ENCODE measurements at places on chromosomes 16 and 17.

- no peak for DNase-seq
Observed at GRCh38 chr17:62614142-62614541, 13.3 kb upstream of the MRC2 start.

- DNase-seq, result peak; percentile 51
Observed at GRCh38 chr17:64063766-64064224, 43.4 kb upstream of the ICAM2 start.

DNA sequence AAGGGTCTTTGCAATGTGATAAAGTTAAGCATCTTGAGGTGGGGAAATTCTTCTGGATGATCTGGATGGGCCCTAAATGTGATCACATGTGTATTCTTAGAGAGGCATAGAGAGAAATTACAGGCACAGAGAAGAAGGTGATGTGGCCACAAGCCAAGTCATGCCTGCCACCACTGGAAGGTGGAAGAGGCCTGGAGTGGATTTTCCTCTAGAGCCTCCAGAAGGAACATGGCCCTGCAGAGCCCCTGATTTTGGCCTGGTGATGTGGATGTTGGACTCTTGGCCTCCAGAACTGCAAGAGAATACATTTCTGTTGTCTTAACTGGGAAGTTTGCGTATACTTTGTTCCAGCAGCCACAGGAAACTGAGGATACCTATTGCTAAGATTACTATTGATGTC is 156.9 kb upstream of the CACNG5 start:
- no peak for DNase-seq

DNA sequence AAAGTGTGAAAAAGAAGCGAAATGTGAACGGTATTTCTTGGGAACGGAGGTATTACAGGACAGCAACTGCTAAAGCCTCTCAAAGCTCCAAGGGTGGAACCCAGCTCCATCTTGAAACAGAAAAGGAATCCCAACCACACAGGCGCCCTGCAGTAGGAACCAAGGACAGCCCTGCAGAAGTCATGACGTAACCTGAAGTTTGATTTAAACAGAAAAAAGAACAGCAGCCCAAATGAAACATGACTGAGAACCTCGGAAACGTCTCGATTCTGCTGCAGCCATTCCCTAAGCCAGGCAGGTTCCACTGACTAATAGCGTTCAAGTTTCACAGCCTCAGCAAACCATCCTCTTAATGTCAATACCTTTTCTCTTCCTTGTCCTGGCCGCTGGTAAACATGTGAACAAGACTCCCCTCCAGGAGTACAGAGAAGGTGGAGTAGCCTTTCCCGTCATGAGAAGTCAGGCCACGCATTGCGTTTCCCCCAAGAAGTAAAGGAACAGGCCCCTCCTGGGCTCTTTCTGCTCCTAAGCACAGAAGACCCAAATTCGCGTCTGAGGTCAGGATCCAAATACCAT is 20.1 kb downstream of the SIAH1 start:
- no peak for DNase-seq

DNA sequence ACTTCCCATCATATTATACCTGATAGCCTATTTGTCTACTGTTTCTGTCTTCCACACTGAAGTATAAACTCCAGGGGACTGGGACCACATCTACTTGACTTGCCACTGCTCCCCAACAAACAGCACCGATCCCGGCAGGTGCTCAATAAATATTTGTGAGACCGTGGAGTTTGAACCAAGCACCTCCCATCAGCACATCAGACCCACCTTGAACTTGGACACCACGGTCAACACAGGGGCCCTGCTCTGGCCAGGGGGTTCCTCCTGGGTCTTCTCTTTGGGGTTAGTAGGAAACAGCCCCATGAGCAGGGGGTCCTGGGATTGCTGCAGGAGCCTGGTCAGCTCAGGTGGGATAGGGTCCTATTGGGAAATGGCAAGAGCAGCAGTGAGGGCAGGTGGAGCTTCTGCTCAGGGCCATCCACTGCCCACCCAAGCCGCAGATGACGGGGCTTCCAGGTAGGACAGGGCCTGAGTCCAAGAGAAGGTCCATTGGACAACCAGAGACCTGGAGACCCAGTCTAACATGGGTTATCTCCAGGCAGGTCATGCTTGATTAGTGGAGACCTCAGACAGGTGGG is 19.9 kb downstream of the ZNHIT3 start:
- DNase-seq, result no peak

GRCh38 chr17:76078860-76079534 is at the start of gene ZACN:
Gene ZACN, plus strand, starts transcription at chr17:76079182. Its CDS starts 83 bp downstream, at chr17:76079265.
- DNase-seq, result no peak

DNA sequence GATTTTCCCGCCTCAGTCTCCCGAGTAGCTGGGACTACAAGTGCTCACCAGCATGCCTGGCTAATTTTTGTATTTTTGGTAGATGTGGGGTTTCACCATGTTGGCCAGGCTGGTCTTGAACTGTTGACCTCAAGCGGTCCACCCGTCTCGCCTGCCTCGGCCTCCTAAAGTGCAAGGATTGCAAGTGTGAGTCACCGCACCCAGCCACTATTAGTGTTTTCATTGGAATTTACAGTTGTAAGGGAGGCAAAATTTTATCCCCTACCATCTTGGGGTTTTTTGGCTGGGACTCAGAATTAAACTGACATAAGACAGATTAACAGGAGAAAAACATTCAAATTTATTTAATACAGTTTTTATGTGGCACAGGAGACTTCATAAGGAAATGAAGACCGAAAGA is 12.3 kb upstream of the MYCBPAP start:
- no peak for DNase-seq

- DNase-seq, result no peak
Observed at GRCh38 chr17:47285003-47285402, 31.4 kb downstream of the ITGB3 start.

DNA sequence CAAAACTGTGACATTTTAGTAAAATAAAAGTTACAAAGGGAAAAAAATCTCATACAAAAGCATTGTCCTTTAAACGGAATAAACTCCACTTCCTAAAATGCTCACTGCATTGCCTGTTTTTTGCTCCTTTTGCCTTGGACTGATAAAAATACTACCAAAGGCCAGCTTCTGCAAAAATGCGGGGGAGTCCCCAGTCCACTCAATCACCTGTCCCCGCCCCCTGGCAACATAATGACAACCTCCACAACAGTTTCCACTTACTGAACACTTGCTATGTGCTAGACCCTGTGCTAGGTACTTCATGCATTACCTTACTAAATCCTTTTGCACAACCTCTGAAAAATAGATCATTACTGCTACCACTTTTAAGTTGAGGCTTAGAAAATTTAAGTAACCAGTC is 172.7 kb upstream of the CCL2 start:
- no peak for DNase-seq

DNA sequence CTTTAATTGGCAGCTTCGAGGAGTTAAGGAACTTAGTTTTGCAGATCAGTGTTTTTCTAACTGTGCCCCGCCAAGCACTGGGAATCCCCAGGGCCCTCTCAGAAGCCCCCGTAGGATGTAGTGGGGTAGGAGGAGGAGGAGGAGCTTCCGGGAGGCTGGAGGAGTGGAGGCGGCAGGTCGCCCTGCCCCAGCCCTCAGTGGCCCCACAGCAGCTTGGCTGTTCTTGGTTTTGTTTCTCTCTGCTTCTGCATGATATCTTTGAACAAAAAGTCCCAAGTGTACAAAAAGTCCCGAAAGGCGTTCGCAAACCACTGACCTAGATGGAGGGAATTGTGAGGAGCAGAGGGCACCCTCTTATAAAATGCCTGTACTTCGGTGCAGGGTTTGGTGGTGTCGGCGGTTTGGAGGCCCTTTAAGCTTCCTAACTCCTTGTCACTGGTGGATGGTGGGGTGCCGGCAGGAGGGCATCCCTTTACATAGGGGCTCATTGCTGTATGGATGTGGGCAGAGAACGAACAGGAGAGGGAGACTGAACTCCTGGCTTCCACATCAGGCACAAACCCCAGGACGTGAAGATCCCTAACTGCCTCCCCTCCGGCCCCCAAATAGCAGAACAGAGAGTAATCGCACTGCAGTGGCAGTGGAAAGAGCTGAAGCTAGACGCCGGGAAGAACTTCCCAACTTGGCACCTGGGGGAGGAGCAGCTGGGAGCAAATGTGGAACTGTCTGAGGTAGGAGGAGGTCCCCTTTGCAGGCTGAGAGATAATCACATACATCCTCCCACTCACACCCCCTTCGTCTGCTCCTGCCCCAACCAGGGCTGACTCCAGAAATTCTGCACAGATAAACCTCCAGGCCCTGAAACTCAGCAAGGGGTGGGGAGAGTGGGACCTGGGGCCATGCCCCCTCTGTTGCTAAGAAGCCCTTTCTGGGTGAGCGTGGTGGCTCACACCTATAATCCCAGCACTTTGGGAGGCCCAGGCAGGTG is 20.1 kb downstream of the EPOP start:
- no peak for DNase-seq
